ENCODE measurements at places on chromosomes 11 and 22.

DNA sequence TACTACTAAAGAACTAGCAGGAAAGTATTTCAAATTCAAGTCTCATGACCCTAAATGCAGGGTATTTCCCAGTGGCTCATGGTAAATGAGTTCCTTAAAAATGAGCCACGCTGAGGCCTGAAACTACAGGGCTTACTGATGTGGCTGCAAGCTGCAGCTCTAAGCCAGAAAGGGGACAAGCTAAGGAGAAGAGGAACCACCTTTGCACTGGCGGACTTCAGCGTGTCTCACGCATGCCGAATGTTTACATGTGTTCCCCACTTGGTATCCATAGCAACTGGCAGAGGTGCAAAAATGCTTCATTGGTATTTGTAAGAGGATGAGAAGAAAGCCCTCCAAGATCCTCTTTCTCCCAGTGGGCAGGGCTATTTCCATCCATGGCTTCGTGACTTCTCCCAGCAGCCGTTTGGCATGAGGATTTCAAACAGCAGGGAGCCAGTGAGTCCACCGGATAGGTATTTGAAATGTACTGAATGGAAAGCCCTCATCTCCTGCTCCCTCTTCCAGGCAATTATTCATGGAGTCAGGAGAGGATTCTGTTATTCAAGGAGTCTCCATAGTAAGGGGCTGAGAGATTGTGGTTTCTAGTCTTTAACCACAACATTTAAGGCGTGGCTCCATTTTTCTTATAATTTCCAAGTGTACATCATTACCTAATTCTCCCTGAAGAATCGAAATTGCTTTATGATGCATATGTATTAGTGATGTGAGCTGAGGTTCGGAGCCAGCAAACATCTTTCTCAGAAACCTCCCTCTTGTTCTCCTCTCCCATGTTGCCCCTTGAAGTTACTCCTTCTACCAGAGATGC is 55.3 kb upstream of the CD44 start:
- DNase-seq, result no peak

GRCh38 chr22:32469799-32470212 is 4.8 kb upstream of the FBXO7 start:
- no peak for DNase-seq

DNA sequence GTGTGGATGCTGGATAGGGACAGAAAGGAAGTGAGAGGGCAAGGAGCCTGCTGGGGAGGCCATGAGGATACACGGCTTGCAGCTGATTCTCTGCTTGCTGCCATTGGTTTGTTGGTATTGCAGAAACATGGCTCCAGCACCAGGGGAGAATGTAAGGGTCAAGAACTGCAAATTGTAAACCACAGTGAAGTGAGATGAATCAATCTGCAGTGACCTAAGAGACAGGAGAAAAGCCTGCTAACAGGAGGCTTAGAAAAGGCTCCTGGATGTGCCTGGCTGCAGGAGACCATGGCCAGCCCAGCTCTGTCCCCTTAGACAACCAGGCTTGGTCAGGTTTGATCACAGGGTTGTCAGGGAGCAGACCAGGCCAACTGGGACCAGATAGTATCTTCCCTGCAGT is 233.7 kb upstream of the CADM1 start:
- no peak for DNase-seq

DNA sequence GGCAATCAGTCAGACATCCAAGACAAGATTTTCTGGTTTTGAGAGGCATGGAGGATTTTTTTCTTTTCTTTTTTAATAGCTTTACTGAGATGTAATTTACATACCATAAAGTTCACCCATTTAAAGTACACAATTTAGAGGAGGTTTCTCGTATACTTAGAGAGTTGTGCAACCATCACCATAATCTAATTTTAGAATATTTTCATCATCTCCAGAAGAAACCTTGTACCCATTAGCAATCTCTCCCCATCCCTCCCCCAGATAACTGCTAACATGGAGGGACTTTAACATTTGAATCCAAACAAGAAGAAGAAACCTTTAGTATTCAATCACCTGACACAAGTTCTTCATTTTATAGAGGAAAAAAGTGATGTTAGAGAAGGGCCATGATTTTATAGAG is 83.6 kb downstream of the CLPB start:
- no peak for DNase-seq

All from renal cortex interstitium (tissue), 15 donors.